ENCODE measurements at places on chromosomes 3 and 15.

- DNase-seq: no peak
Observed at GRCh38 chr15:60656041-60656440, 177.1 kb upstream of the ICE2 start.

- DNase-seq: no peak
Observed at GRCh38 chr3:146679191-146679590, 74.0 kb upstream of the PLSCR5 start.

DNA sequence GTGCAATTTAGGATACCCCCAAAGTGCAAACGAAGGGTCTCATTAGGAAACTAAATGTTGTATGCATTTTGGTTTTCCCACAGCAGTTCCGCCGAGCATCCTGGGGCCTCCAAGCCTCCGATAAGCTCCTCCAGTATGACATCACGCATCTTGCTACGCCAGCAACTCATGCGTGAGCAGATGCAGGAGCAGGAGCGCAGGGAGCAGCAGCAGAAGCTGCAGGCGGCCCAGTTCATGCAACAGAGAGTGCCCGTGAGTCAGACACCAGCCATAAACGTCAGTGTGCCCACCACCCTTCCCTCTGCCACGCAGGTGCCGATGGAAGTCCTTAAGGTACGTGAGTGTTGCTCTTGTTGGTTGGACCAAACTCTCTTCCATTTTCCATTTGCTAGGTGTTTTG is 120.5 kb upstream of the SAMMSON start:
- DNase-seq: no peak

DNA sequence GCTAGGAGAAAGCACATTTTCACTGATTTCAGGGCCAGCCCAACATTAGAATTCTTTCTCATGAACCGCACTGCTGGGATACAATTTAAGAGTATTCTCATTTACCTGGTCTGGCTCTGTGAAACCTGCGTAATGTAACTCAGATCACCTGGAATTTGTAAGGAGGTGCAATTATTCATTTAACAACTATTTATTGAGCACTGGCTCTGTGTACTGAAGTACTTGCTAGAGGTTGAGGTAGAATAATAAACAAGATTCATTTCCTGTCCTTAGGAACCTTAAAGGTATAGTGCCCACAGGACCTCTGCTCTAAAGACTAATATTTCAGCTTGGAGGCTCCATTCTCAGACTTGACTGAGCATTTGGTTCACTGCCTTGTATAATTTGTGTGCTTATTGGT is 242.2 kb upstream of the ZPLD1 start:
- DNase-seq: no peak

DNA sequence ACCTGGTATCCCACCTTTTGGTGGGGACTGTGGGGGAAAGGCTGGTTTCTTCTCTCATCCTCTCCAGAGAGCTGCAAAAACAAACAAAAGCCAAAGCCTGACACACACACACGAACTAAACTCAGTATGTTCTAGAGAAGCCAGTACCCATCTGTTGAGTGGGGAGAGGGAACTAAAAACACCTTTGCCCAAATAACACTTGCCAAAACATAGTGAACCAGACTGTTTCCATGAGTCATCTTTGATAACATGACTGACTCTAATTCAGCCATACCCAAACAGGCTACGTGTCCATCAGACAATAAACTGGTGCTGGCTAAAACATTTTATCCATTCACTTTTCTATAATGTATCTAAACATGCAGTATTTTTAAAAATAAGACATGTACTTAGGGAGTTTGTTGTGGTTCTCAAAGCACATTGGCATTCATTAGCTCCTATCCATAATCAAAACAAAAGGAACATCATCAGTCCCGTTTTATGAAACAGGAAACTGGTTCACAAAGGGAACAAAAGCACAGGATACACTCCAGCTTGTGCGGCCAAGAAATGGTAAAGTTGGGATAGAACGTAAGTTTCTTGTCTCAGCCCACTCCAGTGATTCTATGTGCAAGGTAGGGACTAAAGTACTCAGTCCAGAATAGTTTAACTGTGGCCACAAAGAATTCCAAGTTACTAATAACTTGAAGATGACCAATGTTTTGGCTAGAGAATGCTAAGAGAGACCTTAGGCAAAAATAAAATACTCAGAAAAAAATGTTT is 16.1 kb downstream of the LYSMD2 start:
- no peak for DNase-seq

- DNase-seq: no peak
Observed at GRCh38 chr3:168517249-168518071, 421.7 kb upstream of the GOLIM4 start.

Data from activated naive CD4-positive, alpha-beta T cell treated with Interleukin-2 at 50 U/mL for 16 hours (primary cell).